ENCODE measurements at places on chromosomes 13 and 19. TPM values are rescaled to one million over a fixed set of nuclear protein-coding genes. Genes with fewer than 3 reads are reported as not detected.

- DNase-seq = no peak
Measured at GRCh38 chr19:4370418-4371041, 27.2 kb downstream of the MPND start.

GRCh38 chr19:1279782-1280341 is 4.5 kb downstream of the FAM174C start:
- peak; percentile 72 for DNase-seq

GRCh38 chr19:32471095-32471494 is 65.5 kb downstream of the DPY19L3 start:
- DNase-seq = no peak

- no peak for DNase-seq
Measured at GRCh38 chr13:44693156-44693764, 117.1 kb upstream of the TSC22D1 start.

- no peak for DNase-seq
Measured at GRCh38 chr13:23966221-23966690, 69.0 kb upstream of the C1QTNF9B start.

- no peak for DNase-seq
Measured at GRCh38 chr13:48448959-48449614, 36.2 kb upstream of the LPAR6 start.

- peak; percentile 4 for DNase-seq
Measured at GRCh38 chr13:51539887-51540286, 44.4 kb upstream of the WDFY2 start.

DNA sequence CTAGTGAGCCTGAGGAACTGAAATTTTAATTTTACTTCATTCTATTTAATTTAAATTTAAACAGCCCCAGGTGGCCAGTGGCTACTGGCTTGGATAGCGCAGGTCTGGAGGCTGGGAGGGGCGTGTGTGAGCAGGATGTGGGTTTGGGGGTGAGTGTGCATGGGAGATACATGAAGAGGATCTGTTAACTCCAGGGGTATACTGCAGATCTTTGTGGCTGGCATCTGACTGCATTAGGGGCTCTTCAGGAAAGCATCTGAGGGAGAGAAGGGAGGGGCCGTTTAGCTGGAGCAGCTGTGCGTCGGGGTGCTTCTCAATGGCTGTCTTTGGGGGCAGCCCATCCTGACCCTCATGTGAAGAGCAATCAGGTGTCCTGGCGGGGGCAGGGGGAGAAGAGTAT is 6.8 kb downstream of the SHANK1 start:
- DNase-seq = no peak

GRCh38 chr13:29595380-29596063 is at the start of gene SLC7A1:
TSS of gene SLC7A1 (minus strand) at chr13:29595688. CDS start at chr13:29536188, 59,500 bp downstream.
- DNase-seq = peak; percentile 55

- DNase-seq = no peak
Measured at GRCh38 chr13:113630804-113631203, 27.2 kb downstream of the ATP4B start.

- no peak for DNase-seq
Measured at GRCh38 chr13:27641711-27642502, 20.2 kb downstream of the POLR1D start.

DNA sequence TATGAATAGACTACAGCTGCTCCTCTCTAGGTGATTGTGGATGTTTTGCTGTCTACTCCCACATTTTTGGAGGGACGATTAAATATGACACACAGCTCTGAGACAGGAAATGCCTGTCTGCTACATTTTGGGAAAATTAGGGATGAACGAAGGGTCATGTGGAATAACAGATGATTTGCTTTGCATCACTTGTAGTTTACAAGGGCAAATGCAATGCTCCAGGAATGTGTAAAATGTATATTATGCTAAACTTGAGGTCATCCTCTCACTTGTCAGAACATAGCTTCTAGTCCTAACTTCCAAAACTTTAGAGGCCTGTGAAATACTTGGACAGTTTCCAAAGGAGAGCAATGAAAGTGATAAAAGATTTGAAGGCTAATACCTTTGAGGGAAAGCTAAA is 284.2 kb upstream of the DACH1 start:
- peak; percentile 5 for DNase-seq

GRCh38 chr19:46919324-46919723 is 58.5 kb downstream of the ARHGAP35 start:
- DNase-seq = no peak

IFNL3 gene
- not detected for total RNA-seq

PAK4 gene
- 8.8 TPM for total RNA-seq

ZNF578 gene
- total RNA-seq = 3.4 TPM

SLITRK6 gene
- 16.8 TPM for total RNA-seq

ATP4A gene
- not detected for total RNA-seq

FFAR3 gene
- 0.10 TPM for total RNA-seq

Data from skin of body (tissue), 3 donors.